ENCODE measurements at places on chromosomes 1 and 21. TPM values are rescaled to one million over a fixed set of nuclear protein-coding genes. Genes with fewer than 3 reads are reported as not detected.

UBE2Q1 gene
- 21.2 TPM for total RNA-seq

ARPC5 gene
- 109 TPM for total RNA-seq

AKNAD1 gene
- not detected for total RNA-seq

CFAP107 gene
- not detected for total RNA-seq

CPT2 gene
- total RNA-seq = 36.2 TPM

SYTL1 gene
- not detected for total RNA-seq

GIPC2 gene
- total RNA-seq = 9.4 TPM

WDR64 gene
- total RNA-seq = not detected

MATN1 gene
- not detected for total RNA-seq

SPATA45 gene
- total RNA-seq = not detected

CLDN17 gene
- total RNA-seq = not detected

LIN28A gene
- not detected for total RNA-seq

KRTAP19-5 gene
- not detected for total RNA-seq

RNF223 gene
- total RNA-seq = not detected

PTAFR gene
- 8.8 TPM for total RNA-seq

CYP2J2 gene
- 0.33 TPM for total RNA-seq

CD1B gene
- total RNA-seq = not detected

RHOU gene
- 27.0 TPM for total RNA-seq

RNU1-2 gene
- under 0.01 TPM for total RNA-seq

CHIA gene
- total RNA-seq = not detected

ACKR1 gene
- 41.1 TPM for total RNA-seq

RXFP4 gene
- total RNA-seq = not detected

YIPF1 gene
- 35.2 TPM for total RNA-seq

RGS21 gene
- not detected for total RNA-seq

RRAGC gene
- 48.7 TPM for total RNA-seq

ZNF692 gene
- total RNA-seq = 21.5 TPM

LGR6 gene
- total RNA-seq = not detected

RUNX3 gene
- 5.4 TPM for total RNA-seq

FCRL4 gene
- not detected for total RNA-seq

CMPK1 gene
- 154 TPM for total RNA-seq

LYSMD1 gene
- total RNA-seq = 15.0 TPM

PALMD gene
- 250 TPM for total RNA-seq

FAM110D gene
- total RNA-seq = 0.98 TPM

NHLH2 gene
- total RNA-seq = not detected

RXRG gene
- total RNA-seq = not detected

LCE1D gene
- total RNA-seq = not detected

FAM43B gene
- 0.38 TPM for total RNA-seq
